ENCODE measurements at places on chromosomes 12 and 14.

DNA sequence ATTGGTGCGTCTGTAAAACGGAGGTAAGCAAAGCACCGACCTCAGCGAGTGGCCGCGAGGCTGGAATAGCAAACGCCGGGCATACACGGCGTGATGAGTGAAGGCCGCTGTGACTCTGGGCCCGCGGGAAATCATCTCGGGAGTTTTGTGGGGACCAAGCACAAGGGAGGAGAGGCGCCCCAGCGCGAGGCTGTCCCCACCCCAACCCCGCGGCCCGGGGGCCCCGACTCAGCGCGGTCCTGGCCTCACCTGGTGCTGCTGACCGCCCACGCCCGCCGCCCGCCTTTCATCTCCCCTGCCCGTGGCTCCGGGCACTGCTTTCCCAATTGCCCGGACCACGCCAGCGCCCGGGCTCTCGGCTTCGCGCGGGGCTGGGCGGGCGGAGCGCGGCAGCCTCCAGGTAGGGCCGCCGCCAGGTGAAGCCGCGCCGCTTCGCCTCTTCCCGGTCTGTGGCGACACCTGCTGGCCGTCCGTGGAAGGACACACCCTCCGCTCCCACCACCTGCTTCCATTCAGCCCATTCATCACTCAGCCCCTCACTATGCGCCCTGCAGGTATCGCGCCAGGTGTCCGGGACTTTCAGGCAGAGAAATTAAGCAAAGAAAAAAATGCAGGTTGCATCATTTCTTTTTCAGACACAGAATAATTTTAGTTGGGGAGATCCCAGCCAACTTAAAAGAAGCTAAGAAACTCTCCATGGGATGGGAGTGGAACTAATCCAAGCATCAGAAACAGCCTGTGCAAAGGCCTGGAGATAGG is 360.4 kb downstream of the MED13L start:
- no peak for DNase-seq

- no peak for DNase-seq
These were observed 78.6 kb downstream of the DAAM1 start for GRCh38 chr14:59267046-59267445.

GRCh38 chr12:133233993-133234564 is 1.6 kb downstream of the ANHX start:
- no peak for DNase-seq

DNA sequence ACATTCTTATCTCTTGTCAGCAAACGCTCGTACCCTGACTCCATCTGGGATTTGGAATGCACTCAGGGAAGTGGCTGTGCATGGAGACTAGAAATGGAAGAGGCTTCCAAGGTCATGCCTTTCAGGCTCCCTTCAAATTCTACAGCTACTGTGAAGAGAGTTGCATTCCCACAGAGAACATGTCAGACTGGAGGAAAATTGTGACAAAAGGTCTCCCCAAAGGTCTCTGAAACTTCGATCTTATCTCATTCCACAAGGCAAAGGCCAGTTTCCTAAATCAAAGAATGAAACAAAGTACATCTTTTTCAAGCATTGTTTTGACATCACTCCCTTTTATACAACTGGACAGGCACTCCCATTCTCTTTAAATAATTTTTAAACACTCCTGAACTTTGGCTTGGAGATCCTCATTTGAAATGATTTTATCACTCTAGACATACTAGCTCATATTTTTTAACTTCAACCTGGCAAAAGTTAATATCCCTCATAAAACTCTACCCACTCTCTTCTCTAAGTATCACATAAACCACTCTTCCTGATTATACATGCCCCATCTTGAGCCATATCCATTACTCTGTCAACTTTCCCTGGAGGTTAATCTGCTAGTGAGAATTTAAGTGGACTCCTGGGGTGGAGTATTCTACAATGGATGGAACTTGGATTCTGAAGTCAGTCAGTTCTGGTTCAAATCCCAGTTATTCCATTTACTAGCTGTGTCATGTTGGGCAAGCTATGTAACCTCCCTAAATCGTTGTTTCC is 218.1 kb upstream of the HMGA2 start:
- no peak for DNase-seq

- DNase-seq: no peak
These were observed 3.1 kb upstream of the SSH1 start for GRCh38 chr12:108860443-108860842.

DNA sequence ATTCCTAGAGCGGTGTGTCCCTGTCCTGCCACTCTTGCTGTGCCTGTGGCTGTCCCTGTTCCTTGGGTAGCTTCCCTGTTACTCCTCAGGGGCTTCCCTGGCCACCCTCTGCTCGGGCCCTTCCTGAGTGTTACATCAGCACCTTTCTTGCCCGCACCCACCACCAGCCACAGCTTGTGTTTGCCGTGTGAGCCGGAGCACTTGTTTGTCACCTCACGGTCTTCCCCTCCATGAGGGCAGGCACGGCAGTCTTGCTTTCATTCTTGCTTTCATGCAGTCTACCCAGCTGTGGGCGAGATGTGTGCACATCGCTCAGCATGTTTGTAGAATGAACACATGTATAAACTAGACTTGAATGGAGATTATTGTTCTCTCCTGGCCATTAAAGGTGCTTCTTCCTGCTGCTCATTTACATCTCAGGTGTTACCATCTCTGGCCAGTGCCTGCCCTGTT is 42.0 kb downstream of the TRAF3 start:
- DNase-seq: no peak

DNA sequence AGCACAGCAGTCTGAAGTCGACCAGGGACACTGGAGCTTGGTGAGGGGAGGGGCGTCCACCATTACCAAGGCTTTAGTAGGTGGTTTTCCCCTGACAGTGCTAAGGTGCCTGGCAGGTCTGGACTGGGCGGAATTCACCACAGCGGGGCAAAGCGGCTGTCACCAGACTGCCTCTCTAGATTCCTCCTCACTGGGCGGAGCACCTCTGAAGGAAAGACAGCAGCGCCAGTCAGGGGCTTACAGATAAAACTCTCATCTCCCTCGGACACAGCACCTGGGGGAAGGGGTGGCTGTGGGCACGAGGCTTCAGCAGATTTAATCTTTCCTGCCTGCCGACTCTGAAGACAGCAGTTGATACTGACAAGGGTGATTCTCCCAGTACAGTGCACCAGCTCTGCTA is 39.1 kb downstream of the DDHD1 start:
- DNase-seq: no peak

- no peak for DNase-seq
These were observed 576.2 kb upstream of the TBX3 start for GRCh38 chr12:115259968-115260747.

DNA sequence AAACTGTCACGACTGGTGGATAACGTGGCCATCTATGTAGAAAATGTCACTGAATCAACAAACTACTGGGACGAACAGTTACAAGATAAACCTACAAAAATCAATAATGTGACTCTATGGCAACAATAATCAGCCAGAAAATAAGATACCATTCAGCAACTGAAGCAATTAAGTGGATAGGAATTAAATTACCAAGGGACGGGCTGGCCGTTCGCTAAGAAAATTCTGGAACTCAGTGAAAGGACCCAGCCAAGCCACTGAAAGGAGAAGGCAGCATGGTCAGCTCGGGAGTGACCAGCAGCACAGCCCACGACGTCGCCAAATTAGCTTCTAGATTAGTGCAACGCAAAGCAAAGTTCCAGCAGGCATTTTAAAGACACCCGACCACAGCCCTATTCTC is 33.6 kb upstream of the TMEM179 start:
- no peak for DNase-seq

- DNase-seq: no peak
These were observed 110.4 kb downstream of the SLC6A15 start for GRCh38 chr12:84802161-84802560.

- DNase-seq: no peak
These were observed 58.7 kb upstream of the GZMB start for GRCh38 chr14:24692382-24693352.

DNA sequence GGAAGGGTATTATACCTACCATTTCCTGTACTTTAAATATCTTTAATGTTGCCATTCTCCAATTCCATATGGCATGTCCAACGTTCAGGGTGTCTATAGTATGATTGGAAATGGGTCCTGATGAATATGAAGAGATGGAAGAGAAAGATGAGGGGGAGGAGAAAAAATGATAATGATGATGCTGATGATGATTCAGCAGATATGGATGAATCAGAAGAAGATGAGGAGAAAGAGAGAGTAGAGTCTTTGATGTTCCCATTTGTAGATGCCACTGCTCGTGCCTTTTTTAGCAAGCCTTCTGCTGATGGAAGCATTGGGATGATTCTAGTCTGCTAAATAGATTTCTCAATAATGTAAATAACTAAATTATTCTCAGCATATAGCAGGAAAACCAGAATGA is 163.5 kb downstream of the PIK3C2G start:
- no peak for DNase-seq

DNA sequence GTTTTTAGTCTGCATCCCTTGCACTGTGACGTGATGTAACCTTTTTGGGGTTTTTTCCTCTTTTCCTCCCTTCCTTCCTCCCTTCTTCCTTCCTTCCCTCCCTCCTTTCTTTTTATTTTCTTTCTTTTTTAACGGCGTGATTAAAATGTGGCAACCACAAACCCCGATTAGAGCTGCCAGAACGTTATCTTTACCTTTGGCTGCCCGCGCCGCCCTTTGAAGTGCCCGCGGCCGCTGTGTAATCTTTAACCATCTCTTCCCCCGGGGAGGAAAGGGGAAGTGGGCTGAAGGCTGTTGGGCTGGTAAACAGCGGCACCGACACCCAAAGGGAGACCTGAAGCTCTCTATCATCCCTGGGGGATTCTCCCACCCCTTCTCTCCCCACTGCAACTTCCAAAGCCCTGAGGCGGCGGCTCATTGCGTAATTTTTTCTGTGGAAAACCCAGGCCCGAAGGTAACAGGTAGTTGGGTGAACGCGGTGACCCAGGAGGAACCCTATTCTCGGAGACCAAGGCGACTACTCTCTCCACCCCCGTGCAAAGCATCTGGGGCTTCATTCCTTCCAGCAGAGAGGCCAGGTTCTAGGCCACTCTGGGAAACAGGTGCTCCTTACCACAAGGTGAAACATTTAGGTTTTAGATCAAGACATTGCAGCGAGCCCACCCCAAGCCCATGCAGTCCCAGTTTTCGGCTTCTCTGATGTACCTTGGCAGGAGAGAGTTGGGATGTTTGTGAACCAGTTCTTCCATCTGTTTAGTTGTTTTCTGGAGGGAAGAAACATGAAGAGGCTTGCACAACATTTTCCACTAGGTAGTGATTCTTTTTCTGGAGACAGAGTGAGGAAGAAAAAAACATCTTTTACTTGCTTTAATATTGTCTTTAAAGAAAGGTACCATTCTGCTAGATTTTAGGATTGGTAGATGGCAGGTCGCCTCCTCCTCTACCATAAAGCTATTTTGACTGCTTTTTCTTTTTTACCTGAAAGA is 1.5 kb downstream of the LGR5 start:
- no peak for DNase-seq

DNA sequence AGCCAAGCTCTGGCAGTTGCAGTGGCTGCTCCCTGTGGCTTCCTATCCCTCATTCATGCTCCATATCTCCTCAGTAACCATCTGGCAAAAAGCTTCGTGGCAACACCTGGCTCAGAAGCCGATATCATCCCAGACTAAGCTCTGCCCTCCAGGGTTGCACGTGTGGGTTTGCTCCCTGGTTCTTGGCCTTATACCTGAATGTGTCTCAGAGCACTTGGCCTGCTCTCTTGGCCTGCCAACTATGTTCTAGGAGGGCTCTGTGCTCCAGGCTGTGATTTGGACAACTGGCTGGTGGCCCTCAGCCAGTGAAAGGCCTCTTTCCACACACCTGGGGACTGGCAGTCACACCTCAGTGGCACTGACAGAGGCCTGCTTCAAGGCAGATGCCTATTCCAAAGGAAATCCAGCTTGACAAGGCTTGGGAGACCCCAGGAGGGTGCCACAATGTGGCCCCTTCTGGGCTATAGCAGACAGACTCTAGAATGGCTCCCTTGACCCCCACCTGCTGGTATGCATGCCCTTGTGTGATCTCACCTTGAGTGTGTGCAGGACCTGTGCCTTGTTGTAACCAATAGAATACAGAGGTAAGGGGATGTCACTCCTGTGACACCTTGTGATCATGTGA is 10.5 kb downstream of the PLD4 start:
- no peak for DNase-seq

DNA sequence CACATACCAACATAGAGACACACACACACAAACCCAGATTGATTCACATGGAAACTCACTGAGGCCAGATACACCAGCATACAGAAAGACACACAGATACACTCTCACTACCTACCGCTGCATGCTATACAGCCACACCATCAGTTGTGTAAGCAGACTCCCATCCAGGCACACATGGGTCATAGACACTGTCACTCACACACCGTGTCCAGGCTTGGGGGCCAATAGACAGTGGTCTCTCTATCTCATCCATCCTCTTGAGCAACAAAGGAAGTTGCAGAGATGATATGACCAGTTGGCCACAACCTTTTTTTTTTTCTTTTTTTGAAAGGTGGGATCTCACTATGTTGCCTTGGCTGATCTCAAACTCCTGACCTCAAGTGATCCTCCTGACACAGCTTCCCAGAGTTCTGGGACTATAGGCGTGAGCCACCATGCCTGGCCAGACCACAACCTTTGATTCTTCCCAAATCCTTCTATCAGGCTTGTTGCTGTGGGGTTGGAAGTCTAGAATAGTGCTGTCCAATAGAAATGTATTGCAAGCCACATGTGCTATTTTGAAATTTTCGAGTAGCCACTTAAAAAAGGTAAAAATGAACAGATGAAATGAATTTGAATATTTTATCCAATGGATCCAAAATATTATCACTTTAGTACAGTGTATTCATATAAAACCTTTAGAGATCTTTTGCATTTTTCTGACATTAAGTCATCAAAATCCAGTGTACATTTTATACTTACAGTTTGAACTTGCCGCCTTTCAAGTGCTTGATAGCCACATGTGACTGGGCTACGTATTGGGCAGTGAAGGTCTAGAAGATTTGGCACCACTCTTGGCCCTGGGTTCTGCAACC is 7.4 kb downstream of the LRP1-AS start:
- DNase-seq: no peak

GRCh38 chr14:98370352-98370751 is 901.6 kb downstream of the BCL11B start:
- no peak for DNase-seq

DNA sequence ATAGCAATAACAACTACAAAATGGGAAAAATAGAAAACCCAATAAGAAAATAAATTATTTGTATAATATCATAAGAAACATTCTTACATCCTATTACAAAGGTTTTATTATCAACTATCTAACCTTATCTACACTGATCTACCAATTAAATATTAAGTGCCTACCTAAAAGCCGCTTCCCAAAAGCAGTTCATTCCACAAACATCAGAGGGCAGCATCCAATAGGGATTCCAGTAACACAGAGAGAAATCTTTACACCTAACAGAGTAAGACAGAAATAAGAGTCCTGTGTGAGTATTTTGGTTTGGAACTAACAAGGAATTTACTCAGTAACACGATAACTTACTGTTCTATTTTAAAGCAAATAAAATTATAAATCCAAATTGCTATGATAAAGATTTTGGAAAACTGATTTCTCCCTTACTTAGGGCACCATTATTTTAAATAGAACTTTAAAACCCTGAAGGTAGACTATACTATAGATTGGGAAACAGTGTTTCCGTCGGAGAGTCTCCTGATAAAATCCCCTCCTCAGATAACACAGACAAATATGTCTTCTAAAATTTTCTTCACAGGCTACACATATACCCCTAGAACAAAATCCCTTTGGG is 15.0 kb downstream of the GXYLT1 start:
- peak; percentile 43 for DNase-seq

GRCh38 chr14:71770431-71770830 is 161.8 kb upstream of the RGS6 start:
- no peak for DNase-seq

All from amniotic stem cell (primary cell).